ENCODE measurements at places on chromosomes 1 and 21. TPM values are rescaled to one million over a fixed set of nuclear protein-coding genes. Genes with fewer than 3 reads are reported as not detected.

Gene ITLN1
- total RNA-seq, result not detected

Gene TMEM79
- total RNA-seq, result 1.3 TPM

Gene ABL2
- total RNA-seq, result 66.9 TPM

Gene CFAP45
- 0.32 TPM for total RNA-seq

GRCh38 chr1:191615101-191615821 lies 543.0 kb upstream of the RGS18 start:
- no peak for DNase-seq

GRCh38 chr1:209547626-209548025 lies 35.9 kb upstream of the CAMK1G start:
- DNase-seq, result no peak

- DNase-seq, result no peak
Measured at GRCh38 chr1:194469282-194469681, 1282.9 kb upstream of the B3GALT2 start.

DNA sequence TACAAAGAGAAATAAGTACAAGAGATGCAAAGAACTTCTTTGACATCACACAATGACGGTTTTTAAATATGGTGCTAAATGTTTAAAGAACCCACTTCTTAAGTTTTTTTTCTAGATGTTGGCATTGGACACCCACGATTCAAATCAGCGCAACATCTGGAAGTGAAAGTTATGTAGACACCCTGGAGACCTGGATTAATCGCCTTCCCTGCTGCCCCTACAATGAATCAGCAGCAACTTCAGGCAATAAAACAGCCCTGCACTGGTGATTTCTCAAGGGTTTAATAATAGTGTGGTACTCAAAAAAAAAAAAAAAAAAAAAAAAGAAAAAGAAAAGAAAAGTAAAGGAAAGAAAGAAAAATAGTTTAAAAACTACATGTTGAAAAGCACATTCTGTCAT lies 248.3 kb downstream of the NUF2 start:
- DNase-seq, result no peak

DNA sequence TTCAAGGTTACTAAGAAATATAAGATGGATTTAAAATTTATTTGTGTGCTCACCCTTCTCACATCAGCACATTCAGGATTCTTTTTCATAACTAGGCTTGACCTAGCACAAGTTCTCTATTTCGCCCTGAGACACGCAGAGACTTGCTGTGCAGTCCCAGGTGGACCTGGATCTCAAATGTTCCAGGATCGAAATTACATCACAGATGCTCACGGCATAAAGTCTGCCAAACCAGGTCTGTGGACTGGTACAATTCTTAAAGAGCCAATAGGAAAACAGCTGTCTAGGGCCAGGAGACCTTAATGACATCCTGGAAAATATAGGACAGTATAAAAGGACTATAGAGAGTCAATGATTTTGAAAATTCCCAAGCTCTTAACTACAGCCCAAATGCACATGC lies 2.2 kb downstream of the PGBD5 start:
- DNase-seq, result no peak
